IMR-90 (cell line): ENCODE measurements at places on chromosomes 4 and X. TPM values are rescaled to one million over a fixed set of nuclear protein-coding genes. Genes with fewer than 3 reads are reported as not detected.

DNA sequence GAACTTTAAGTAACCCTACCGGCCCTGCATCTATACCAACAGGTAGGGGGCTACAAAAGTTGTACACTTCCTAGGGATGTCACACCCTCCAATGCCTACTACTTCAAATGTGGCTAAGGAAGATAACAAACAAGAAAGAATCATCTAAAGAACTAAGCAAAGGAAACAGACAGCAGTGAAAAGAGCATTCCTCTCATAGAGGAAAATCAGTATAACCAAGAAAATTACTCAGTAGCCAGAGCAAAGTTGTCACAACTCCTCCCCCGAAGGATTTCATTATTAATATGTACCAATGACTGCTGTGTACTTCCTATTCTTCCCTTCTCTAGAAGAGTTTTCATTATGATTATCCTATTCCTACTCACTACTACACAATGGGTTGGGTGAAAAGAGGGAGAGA is 12.6 kb downstream of the ANKRD17 start:
- no peak for DNase-seq

GRCh38 chr4:156594624-156595023 is 377.0 kb downstream of the PDGFC start:
- no peak for DNase-seq

GRIA2 gene
- polyA plus RNA-seq, result not detected in 2 replicates

DNA sequence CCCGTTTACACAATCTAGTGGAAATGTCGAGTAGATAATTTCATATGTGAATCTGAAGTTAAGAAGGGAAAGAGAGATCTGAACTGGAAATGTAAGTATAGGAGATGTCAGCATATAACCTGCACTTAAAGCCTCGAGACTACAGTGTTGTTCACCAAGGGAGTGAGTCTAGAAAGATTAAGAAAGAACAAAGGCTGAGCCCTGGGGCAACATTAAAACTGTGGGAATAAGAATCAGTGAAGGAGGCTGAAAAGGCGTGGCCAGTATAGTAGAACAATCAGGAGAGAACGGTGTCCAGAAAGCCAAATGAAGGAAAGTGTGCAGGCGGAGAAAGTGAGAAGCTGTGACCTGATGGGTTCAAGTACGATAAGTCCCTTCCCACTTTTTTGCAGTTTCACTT is 118.8 kb upstream of the TENM3 start:
- no peak for DNase-seq

- DNase-seq, result no peak
Measured at GRCh38 chr4:121698236-121698671, 1.5 kb upstream of the ANXA5 start.

- DNase-seq, result no peak
Measured at GRCh38 chrX:119646515-119646914, 40.3 kb upstream of the NKRF start.

DNA sequence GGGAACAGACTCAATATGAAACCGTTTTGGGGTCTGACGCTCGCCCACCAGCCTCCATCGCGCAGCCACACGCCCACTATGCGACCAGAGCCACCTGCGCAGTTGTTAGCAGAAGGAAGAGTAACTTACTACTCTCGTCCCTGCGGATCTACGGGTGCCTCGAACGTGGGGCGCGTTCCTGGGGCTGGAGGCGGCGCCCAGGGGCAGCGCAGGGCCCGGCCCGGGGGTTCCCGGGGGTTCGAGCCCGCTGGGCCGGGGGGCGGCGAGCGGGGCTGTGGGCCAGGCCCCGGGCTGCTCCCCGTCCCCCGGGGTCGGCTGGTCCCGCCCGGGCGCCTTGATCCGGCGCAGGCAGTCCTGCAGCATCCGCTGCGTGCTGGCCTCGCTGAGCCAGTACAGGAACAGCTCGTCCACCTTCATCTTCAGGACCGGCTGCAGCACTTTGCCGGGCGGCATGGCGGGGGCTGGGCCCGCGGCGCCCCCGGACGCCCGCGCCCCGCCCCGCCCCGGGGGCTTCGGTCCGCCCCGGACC is 404 bp downstream of the PPP2R3B start:
- no peak for DNase-seq

PROM1 gene
- not detected in 2 replicates for polyA plus RNA-seq

ZNF157 gene
- polyA plus RNA-seq, result not detected in 2 replicates
